ENCODE measurements at places on chromosomes 6 and 20.

- DNase-seq = peak; percentile 63
Measured at GRCh38 chr6:116136933-116137340, 11.0 kb upstream of the COL10A1 start.

DNA sequence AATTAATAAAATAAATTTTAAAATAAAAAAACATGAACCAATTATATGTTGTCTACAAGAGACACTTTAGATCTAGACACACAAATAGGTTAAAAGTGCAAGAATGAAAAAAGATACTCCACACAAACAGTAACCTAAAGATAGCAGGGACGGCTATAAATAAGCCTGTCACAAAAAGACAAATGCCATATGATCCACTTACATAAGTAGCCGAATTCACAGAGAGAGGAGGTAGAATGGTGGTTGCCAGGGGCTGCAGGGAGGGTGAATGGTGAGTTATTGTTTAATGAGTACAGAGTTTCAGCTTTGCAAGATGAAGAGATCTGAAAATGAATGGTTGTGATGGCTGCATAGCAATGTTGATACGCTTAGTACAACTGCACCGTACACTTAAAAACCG lies 32.7 kb downstream of the KATNA1 start:
- no peak for DNase-seq

- no peak for DNase-seq
Measured at GRCh38 chr20:58018590-58018989, 209.9 kb downstream of the ANKRD60 start.

GRCh38 chr6:109867009-109867969 lies 110.8 kb upstream of the GPR6 start:
- no peak for DNase-seq

GRCh38 chr6:100726666-100727065 lies 154.5 kb downstream of the ASCC3 start:
- DNase-seq = no peak

GRCh38 chr20:8903655-8904605 lies 165.0 kb upstream of the PLCB4 start:
- DNase-seq = no peak

DNA sequence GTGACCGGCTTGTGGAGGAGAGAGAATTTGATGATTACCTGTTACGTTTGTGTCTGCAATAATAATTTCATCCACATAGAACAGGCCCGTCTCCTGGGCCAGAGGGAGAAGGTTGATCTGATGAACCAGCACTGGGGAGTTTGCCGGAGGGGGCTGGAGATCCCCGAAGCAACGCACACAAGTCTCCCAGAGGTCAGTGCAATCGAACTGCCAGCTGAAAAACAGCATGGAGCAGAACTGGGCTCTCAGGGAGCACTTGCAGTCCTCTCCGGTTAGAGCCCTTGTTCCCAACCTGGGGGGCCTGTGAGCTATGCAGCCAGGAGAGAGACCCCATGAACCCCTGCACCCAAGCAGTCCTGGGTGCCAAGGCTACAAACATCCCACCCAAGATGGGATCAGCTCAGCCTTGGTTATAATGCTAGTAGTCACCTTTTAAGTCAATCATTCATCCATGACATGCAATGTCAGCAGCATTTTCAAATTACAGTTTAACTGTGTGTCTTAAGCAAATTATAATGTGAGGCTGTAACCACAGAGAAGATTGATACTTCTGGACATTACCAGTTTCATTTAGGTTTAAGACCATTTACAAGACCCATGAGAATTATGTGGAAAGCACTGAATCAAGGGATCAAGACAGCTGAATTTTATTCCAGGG lies 34.2 kb downstream of the PKHD1 start:
- no peak for DNase-seq

DNA sequence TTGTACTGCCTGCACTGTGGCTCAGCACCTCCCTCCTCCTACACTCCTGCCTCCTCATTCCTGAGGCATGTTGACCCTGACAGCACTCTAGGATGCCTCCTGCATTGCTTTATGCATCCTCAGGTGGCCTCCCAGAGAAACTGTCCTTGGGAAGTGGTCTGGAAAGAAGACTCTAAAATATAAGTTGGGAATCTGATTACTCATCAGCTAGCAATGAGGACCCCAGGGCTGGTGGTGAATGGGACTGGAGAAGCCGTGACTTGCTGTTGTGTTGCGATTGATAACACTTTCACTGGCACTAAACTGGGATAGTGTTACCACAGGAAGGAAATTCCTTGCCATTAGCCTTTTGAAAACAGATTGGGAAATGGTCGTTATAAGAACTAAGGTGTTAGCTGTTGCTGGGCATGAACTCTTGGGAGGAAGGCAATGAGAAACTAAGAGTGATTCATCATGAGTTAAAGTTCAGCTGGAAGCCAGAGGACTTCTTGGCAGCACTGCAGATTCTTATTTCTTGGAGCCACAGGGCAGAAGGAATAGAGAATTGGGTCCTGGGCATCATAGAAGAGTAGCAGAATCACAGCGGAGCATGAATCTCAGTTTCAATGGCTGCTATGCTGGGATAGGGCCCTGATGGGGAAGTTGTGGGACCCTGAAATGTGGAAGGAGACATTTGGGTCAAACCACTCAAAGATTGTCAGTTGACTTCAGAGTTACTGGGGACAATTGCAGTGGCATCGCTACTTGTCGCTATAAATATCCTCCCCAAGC lies 10.1 kb upstream of the SIRPD start:
- DNase-seq = no peak

DNA sequence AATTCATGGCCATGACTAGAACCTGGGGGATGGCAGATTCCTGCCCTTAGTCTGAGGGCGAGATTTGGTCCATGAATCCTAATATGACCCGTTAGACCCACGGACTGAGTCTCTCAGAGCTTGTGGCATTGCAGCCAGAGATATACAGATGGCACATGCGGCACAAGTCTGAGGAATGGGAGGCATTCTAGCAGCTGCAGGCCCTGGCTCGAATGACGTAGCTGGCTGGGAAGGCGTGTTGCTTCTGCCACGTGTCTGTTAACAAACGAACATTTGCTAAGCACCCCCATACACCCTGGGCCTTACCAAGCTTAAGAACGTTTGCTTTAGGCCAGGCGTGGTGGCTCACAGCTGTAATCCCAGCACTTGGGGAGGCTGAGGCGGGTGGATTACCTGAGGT lies 68.0 kb downstream of the CD164 start:
- no peak for DNase-seq

- DNase-seq = no peak
Measured at GRCh38 chr6:150894191-150894744, 28.8 kb downstream of the MTHFD1L start.

GRCh38 chr6:45488889-45489288 lies 111.2 kb upstream of the SUPT3H start:
- DNase-seq = peak; percentile 51

- peak; percentile 77 for DNase-seq
Measured at GRCh38 chr6:45922728-45923351, 92.8 kb downstream of the CLIC5 start.

DNA sequence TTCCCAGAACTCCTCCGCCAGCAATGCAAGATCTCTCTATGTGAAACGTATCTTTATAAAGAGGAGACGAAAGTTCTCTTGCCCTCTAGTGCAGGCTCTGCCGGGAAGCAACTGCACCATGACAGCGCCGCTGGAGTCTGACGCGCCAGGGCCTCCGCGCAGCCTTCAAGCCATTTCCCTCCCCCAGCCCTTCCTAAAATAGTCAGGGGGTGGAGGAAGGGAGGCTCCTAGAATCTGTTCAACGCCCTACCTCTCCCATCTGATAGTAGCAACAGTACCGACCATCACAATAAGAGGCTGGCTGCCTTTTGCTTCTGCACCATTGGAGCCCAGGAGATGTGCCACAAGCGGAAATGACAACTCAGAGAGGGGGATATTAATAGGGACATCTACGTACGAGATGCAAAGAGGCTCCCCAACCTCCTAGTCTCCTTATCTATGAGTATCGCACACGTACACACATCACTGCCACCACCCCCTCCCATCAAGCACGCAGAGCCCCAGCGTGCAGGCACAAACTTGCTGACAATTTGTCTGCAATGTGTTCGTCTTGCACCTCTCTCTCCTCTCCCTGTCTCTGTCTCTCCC lies 1.0 kb downstream of the SYNE1 start:
- DNase-seq = peak; percentile 4

DNA sequence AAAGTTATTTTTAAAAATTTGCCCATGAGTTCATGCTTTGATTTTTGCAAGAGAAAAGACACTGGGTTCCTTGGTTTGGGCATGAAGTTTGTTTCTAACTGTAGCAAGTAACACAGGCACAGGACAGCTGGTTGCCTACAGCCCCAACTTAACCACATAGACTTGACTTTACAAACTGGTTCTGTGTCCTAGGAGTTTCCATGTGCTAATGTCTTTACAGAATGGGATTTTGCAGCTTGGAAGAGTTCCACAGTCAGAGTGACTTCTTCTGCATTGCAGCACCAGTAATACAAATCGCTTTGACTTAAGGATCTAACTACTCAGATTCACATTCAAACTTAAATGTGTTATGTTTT lies 44.3 kb downstream of the OR2B2 start:
- DNase-seq = no peak

- DNase-seq = no peak
Measured at GRCh38 chr20:13101706-13102105, 92.9 kb downstream of the SPTLC3 start.

GRCh38 chr20:38893565-38894090 lies 32.6 kb upstream of the FAM83D start:
- DNase-seq = peak; percentile 84

GRCh38 chr6:157669747-157670216 lies 153.3 kb upstream of the SNX9 start:
- peak; percentile 13 for DNase-seq

DNA sequence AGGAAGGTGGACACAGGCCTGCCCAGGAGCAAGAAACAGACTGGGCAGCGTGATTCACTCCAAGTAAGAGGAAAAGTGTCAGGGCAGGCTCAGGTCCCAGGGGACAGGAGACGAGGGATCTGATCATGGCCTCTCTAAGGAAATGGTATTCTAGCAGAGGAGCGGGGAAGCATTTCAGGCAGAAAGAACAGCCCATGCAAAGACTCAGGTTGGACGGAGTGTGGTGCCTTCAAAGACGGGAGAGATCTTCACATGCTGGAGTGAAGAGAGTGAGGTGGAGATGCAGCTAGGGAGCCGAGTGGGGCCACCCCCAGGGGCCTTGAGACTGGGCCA lies 161.1 kb downstream of the SYCP2 start:
- DNase-seq = no peak

GRCh38 chr6:76466286-76466685 lies 393.8 kb upstream of the IMPG1 start:
- no peak for DNase-seq

GRCh38 chr6:38025451-38025850 lies 205.9 kb downstream of the ZFAND3 start:
- no peak for DNase-seq

DNA sequence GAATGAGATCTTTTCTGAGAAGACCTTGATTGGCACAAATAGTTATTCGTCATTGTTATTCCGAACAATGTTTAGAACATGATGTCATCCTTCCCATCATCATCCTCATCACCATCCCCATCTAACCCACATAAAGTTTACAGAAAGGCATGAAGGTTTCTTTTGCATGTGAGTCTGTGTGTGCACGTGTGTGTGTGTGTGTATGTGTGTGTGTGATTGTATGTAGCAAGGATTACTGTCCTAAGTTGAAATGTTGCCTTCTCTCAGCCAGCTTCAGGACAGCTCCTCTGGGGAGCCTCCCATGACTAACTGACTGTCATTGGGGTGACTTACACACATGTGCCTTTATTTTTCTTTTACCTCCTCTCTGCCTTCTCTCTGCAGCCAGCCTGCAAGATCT lies 113.5 kb downstream of the SLC22A3 start:
- no peak for DNase-seq

- DNase-seq = no peak
Measured at GRCh38 chr6:75603106-75603420, 1.4 kb downstream of the SENP6 start.

- no peak for DNase-seq
Measured at GRCh38 chr20:34004227-34004626, 10.5 kb downstream of the RALY start.

GRCh38 chr20:50285376-50286173 lies 94.9 kb downstream of the CEBPB start:
- no peak for DNase-seq

- DNase-seq = no peak
Measured at GRCh38 chr20:44580581-44581268, 1.7 kb upstream of the PKIG start.

DNA sequence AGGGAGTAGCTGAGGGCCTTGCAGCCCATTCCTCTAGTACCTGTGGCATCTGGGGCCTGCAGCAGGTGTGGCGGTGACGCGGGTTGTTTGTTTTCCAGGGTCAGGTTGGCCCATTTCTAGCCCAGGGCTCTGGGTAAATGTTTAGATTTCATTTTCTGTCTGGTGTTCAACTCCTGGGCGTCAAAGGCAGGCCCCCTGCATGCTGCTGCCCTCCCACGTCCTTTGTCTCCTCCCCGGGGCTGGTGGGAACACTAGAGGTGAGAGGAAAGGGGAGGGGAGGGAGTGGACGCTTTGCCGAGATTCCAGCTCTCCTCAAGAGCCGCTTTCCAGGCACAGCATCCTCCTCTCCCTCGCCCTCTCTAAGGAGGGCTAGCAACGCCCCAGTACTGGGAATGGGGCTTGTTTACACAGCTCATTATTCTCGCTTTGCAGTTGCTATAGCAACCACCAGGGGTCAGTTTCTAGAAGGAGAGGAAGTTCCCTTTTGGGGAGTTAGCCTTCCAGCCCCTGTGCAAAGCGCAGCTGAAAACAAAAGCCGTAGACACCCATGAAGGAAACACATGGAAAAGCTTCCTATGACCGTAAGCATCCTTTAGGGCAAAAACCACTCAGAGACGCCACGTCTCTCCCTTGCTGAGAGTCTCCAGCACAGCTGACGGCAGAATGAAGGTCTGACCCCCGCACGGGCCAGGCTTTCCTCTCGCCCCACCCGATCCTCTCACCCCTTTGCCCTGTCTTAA lies 170.6 kb downstream of the LY86 start:
- DNase-seq = peak; percentile 43

DNA sequence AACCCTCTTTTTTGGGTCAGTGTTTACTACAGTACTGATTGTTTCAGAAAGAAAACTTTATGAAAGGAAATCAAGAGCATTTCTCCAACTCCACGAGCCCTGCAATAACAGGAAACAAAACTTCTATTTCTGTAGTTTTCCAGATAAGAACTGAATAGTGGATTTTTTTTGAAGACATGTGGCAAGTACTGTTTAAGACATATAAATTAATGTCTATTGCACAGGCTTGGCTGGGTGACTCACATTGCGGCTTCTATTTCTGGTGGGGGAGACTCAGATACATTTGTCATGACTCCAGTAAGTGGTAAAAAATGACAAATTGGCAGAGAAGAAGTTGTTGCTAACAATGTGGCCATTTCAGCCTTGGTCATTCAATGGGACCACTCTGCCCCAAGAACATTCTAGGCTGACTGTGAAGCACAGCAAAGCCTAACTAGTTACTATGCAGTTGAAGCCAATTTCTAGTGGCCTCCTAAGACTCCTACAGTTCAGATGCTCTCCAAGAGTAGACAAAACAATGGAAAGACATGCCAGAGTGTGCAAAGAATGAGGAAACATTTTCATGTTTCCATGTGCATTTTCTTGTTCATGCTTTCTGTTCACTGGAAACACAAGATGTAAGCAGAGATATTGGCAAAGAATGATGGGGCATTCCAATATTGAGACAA lies 200.9 kb downstream of the EDN1 start:
- peak; percentile 2 for DNase-seq

Measured in activated CD8-positive, alpha-beta T cell treated with anti-CD3 and anti-CD28 coated beads for 36 hours (primary cell).